ENCODE measurements at places on chromosomes 1 and 21. TPM values are rescaled to one million over a fixed set of nuclear protein-coding genes. Genes with fewer than 3 reads are reported as not detected.

Gene CREG1
- 61.9 TPM for total RNA-seq

DNA sequence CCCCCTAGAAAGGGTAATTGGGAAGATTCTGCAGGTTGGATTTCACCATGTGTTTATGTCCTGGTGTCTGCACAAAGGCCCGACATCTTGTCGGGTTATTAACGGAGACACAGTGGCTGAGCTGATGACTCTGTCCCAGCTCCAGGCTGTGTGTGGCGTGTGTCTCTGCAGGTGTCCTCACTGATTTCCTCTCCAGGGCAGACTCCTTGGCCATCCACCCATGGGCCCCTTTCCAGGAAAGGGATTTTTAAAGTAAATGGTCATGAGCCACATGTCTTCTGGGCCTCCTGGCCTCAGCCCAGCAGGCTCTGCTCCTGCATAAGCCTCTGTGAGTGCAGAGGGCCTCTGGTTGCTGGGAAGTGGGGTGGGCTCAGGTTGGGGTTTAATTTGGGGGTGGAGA, 418.7 kb upstream of the VAMP3 start:
- DNase-seq: no peak

DNA sequence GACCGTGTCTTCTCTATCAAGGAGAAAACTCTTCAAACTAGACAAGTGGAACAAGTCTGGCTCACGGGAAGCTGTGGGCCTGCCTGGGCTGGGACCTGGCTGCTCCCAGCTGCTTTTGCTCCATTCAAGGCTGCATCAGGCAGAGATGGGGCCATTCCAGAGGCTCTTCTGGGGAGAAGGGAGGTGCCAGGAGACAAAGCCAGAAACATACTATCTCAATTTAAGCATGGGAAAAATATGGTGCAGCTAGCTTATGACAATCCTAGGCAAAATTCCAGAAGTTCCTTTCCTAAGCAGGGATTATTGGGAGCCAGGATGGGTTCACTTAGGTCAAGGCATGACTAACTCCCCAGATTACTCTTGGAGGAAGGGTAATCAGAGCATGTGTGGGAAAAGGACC, 90.8 kb upstream of the SLC2A1 start:
- peak; percentile 20 for DNase-seq

GRCh38 chr1:205939690-205940330, 3.4 kb downstream of the SLC26A9 start:
- DNase-seq: no peak

DNA sequence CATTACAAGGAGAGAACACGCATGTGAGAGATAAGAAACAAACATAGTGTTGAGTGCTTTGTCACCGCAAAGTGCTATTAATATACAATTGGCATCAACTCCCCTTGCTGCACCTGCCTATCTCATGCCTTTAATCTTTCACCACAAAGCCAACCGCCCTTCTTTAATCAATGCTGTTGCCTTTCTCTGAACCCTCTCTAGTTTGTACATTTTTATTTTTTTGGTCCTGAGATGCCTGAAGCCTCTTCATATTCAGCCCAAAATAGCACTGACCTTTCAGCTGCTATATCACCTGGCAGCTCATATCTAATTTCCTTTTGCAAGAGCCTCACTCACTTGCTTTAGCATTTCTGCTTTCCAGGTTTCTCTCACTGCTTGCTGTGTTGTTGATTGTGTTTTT, 504.7 kb downstream of the NUF2 start:
- DNase-seq: no peak

Gene ETNK2
- total RNA-seq: 1.1 TPM

DNA sequence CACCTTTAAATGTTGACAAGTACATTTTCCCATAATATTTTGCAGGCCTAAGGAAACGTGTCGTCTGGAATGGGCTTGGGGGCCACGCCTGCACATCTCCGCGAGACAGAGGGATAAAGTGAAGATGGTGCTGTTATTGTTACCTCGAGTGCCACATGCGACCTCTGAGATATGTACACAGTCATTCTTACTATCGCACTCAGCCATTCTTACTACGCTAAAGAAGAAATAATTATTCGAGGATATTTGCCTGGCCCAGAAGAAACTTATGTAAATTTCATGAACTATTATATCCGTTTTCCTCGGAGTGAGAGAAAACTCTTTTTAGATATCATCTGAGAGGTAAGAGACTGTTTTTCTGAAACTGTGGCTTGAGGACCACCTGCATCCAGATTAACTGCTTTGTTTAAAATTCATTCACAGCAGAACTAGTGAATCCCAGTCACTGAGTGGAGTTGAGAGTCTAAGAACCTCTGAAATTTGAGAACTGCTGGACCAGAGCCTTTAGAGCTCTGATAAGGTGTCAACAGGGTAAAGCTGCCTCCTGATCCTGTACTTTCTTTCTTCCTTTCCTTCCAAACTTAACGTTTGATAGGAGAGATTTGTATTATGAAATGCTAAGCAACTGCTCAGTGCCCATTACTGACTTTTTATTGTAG, 811 bp downstream of the EXO1 start:
- no peak for DNase-seq

DNA sequence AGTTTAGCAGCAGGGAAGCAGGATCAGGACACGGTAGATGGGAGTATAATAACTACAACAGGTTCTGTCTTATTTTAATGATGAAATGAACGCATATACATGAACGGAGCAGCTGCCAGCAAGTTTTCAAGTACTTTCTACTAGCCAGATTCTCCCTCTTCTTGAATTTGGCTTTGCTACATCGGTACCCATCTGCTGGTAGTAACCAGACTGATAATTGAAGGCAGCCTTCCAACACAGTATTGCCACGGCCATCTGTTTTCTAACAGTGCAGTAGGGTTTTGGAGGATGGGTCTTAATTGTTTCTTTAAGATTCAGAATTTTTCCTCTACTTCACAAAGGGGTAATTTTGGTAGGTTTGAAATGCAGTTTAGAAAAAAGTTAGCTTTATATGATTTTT, 33.4 kb downstream of the CENPF start:
- no peak for DNase-seq

- peak; percentile 49 for DNase-seq
Observed at GRCh38 chr1:1889847-1890505, 911 bp downstream of the GNB1 start.

GRCh38 chr1:182143825-182144645, 82.5 kb upstream of the ZNF648 start:
- peak; percentile 83 for DNase-seq
